ENCODE measurements at places on chromosomes 2 and 18.

- no peak for DNase-seq
Measured at GRCh38 chr2:55957142-55957541, 33.6 kb upstream of the EFEMP1 start.

GRCh38 chr2:221289389-221289788 is 282.7 kb downstream of the EPHA4 start:
- no peak for DNase-seq

GRCh38 chr2:48219555-48220436 is 310.2 kb upstream of the STON1 start:
- DNase-seq: no peak

- no peak for DNase-seq
Measured at GRCh38 chr2:200225951-200226350, 80.5 kb upstream of the SPATS2L start.

DNA sequence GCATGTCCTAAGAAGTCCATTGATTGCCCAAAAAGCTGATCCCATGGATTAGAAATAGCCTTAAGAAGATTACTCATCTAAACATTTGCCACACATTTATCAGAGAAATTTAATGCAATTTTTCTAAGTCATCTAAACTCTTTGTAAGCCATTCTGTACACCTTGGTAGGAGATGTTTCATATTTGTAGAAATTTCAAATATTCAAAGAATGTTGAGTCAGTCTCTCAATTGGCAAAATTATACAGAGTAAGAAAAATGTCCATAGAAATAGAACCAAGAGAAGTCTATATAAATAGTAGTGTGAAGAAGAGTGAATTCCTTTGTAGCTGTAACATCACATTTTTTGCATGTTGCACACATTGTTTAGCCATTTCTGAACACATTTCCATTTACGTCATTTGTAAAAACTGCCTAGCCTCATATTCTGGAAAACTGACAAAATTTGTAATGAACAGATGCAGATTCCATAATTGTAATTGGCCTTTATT is 128.6 kb downstream of the MSTN start:
- DNase-seq: no peak

- DNase-seq: no peak
Measured at GRCh38 chr2:176139661-176140512, 10.4 kb downstream of the HOXD8 start.

GRCh38 chr2:153311432-153311831 is 167.1 kb downstream of the RPRM start:
- no peak for DNase-seq

DNA sequence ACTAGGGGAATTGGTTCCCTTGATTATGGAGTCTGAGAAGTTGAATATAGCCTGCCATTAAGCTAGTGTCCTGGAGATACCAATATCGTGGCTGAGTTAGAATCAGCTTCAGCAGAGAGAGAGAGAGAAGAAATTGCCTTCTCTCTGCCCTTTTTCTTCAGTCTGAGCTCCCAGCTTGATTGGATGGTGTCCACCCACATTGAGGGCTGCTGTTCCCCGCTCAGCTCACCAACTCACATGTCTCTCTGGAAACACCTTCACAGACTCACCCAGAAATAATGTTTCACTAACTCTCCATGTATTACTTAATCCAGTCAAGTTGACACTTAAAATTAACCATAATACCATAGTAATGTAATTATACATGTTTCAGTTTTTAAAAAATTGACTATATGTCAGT is 17.9 kb upstream of the TRIM43 start:
- DNase-seq: no peak

DNA sequence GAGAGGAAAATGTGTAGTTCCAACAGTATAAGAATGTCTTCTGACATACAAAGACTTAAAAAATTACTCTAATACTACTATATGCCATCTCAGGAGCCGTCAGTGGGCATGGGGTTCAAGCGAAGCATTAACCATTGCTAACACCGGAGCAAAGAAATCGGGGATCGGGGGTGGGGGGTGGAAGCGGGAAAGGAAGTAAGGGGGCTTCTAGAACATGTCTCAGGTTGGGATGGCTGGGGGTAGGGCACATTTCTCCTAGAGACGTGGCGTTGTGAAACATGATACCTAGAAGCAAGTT is 702 bp downstream of the LMAN1 start:
- no peak for DNase-seq

GRCh38 chr2:169828141-169828811 is 1.0 kb downstream of the UBR3 start:
- DNase-seq: no peak

GRCh38 chr18:9726936-9727335 is 18.8 kb downstream of the RAB31 start:
- no peak for DNase-seq

DNA sequence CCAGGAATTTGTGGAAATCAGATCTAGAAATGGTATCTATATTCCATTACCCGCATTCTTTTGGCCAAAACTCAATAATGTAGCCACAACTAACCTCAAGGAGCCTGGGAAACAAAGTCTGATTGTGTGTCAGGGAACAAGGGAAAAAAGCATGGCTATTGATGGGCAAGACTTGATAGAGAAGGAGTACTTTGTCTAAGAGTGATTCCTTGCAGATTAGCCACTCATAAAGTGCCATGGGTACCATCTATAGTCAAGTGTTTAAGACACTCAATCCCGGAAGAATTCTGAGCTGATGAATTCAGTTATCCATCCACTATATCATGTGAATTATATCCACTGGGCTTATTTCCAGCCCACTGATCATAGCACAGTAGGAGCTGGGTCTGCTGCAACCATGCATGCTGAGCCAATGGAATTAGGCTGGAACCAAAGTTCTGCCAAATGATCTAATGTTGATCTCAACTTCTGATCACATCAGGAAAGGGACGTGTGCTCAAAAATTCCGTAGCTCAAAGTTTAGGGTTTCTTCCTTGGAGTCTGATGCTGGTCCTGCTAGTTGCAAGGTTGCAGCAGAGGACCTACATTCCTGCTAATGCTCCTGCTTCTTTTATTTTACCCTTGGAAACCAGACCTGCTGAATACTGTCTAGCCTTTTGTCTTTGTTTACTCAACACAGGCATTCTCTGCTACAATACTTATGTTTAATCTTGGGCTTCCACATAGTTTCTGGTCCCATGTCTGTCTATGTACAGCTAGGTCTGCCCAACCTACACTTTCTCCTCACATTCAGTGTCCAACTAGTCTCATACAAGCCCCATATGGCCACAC is 629.7 kb downstream of the IRS1 start:
- DNase-seq: no peak

- no peak for DNase-seq
Measured at GRCh38 chr2:169349535-169349934, 12.8 kb downstream of the LRP2 start.

All from stimulated activated CD8-positive, alpha-beta memory T cell treated with anti-CD3 and anti-CD28 coated beads, Interleukin-15, amount 100 ng/mL, for 24 hours (primary cell).